Sigmoid colon (tissue), 7 donors: ENCODE measurements at places on chromosomes 7 and 10. TPM values are rescaled to one million over a fixed set of nuclear protein-coding genes. Genes with fewer than 3 reads are reported as not detected.

MSMB gene
- total RNA-seq = not detected

USP54 gene
- total RNA-seq = 30.8 TPM

LEP gene
- total RNA-seq = 0.27 TPM

ADAM22 gene
- total RNA-seq = 2.1 TPM

OR13A1 gene
- total RNA-seq = 0.16 TPM

SPDYE16 gene
- total RNA-seq = not detected

FAM25C gene
- total RNA-seq = not detected

ADGRA1 gene
- 0.28 TPM for total RNA-seq

AMPH gene
- 26.2 TPM for total RNA-seq
